ENCODE measurements at places on chromosomes 11 and 22.

GRCh38 chr11:90309693-90310092, 86.8 kb upstream of the CHORDC1 start:
- H3K27me3 ChIP-seq, result no peaks in the 10 kb centered on the region
- no peak for DNase-seq

DNA sequence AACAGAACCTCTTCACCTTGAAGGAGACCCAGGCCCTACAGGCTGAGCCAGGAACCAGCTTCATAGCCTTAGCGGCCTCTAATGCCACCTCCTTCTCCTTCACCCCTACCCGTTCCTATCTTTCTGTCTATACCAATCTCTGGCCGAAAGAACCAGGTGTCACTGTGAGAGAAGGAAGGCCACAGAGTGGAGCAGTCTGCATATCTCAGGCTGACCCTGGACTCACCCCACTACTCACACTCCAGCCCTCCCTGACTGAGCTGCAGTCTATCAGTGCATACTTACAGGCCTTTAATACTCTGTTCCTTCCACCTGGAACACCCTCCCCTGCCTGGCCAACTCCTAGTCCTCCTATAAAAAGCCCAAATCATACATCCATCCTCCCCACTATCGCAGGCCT, 32.7 kb downstream of the ARAP1 start:
- H3K27ac ChIP-seq, result no peak overlapping the region
- H3K4me1 ChIP-seq, result no peaks in the 10 kb centered on the region
- no peaks in the 10 kb centered on the region for H3K27me3 ChIP-seq
- H3K4me3 ChIP-seq, result no peak overlapping the region

DNA sequence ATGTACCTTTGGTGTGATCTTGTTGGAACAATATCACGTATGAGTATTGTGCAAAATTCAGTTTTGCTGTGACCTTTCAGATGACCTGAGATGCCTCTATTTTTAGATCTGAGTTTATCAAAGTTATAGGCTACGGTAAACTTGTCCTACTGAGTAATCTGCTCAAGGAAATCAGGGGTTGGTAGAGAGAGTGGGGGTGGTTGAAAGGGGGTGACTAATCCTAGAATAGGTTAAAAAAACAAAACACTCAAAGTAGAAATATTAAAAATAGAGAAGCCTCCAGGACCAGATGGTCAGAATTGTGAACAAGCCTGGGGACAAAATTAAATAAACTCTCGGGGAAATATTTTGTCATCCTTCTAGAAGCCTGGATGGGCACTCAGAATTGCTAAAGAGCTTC, 59.9 kb upstream of the C11orf87 start:
- H3K4me1 ChIP-seq, result no peaks in the 10 kb centered on the region
- no peaks in the 10 kb centered on the region for H3K36me3 ChIP-seq
- H3K27me3 ChIP-seq, result no peaks in the 10 kb centered on the region
- H3K27ac ChIP-seq, result no peak overlapping the region
- no peak overlapping the region for H3K4me3 ChIP-seq

GRCh38 chr11:88813233-88813915, 252.4 kb downstream of the GRM5 start:
- no peak overlapping the region for H3K4me3 ChIP-seq
- no peak for DNase-seq
- no peaks in the 10 kb centered on the region for H3K27me3 ChIP-seq
- H3K27ac ChIP-seq, result no peak overlapping the region
- H3K36me3 ChIP-seq, result no peaks in the 10 kb centered on the region

DNA sequence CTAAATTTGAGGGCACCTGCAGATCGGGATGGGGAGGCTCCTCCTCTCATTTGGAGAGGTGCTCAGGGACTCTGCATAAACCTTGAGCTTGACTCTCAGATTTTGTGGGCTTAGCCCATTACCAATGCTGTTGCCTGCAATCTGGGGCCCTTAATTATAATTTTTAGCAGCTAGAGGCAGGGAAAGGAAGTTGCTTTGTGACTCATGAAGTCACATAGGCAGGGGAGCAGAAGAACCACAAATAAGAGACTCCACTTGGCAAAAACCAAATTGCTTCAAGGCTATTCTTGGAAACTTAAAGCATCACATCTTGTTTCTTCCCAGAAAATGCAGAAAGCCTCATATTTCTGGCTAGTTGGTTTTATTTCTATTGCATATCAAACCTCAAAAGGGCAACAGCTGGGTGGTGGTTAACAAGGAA, 46.9 kb downstream of the MICAL2 start:
- no peaks in the 10 kb centered on the region for H3K36me3 ChIP-seq
- no peak overlapping the region for H3K4me3 ChIP-seq
- DNase-seq, result no peak
- H3K27ac ChIP-seq, result peak overlapping the region; percentile 98
- H3K4me1 ChIP-seq, result peaks cover 2% of the 10 kb centered on the region

GRCh38 chr22:29470159-29470855, 9.7 kb upstream of the NEFH start:
- H3K27ac ChIP-seq, result no peak overlapping the region
- no peaks in the 10 kb centered on the region for H3K27me3 ChIP-seq
- H3K4me1 ChIP-seq, result no peaks in the 10 kb centered on the region
- no peak overlapping the region for H3K4me3 ChIP-seq

DNA sequence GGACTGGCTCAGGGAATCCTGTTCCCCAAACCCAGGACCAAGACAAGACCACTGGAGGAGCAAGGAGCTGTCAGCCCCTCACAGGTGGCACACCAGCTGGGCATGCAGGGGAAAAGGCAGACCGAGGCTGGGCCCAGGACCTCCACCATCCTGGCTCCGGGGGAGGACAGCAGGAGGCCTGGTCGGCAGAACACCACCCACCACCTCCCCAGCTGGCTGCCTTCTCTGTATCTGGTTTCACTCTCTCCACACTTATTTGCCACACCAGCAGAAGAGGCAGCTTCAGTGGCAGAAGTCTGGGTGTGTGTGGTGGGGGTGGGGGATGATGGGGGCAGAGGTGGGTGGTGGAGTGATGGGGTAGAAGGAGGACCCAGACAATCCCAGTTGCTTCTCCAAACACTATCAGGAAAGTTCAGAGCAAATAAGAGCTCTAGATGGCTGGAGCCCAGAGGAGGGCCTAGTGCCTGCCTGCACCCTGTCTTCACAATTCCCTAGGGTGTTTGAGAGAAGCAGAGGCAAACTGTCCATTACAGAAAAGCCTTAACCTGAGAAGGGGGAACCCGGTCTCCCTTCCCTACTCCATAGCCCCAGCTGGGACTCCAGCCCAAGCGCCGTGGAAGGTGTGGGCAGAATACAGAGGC, 51.9 kb upstream of the CDON start:
- H3K4me1 ChIP-seq, result peaks cover 2% of the 10 kb centered on the region
- peak overlapping the region; percentile 62 for H3K27ac ChIP-seq

DNA sequence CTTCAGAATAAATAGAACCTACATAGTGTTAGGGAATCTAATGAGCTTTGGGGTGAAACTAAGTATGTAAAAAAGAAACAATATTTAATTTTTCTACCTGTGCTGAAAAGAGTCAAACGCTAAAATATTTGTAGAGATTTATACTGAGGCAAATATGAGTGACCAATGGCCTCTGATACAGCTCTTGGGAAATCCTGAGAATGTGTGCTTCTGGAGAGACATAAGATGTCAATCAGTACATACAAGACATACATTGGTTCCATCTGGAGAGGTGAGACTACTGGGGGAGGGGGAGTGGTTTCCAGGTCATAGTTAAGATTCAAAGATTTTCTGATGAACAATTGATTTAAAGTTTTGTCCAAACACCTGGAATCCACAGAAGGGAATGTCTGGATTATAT, 970 bp downstream of the ASRGL1 start:
- H3K36me3 ChIP-seq, result no peaks in the 10 kb centered on the region
- H3K4me1 ChIP-seq, result no peaks in the 10 kb centered on the region
- no peak for DNase-seq
- H3K27ac ChIP-seq, result no peak overlapping the region

- H3K4me3 ChIP-seq, result no peak overlapping the region
- H3K27ac ChIP-seq, result no peak overlapping the region
- H3K4me1 ChIP-seq, result no peaks in the 10 kb centered on the region
- no peaks in the 10 kb centered on the region for H3K36me3 ChIP-seq
- H3K27me3 ChIP-seq, result no peaks in the 10 kb centered on the region
Measured at GRCh38 chr11:111426617-111427016, 47.5 kb upstream of the POU2AF1 start.

GRCh38 chr22:46366327-46366731, 30.8 kb downstream of the TRMU start:
- no peaks in the 10 kb centered on the region for H3K27me3 ChIP-seq
- no peak overlapping the region for H3K4me3 ChIP-seq
- H3K4me1 ChIP-seq, result no peaks in the 10 kb centered on the region
- H3K36me3 ChIP-seq, result no peaks in the 10 kb centered on the region

DNA sequence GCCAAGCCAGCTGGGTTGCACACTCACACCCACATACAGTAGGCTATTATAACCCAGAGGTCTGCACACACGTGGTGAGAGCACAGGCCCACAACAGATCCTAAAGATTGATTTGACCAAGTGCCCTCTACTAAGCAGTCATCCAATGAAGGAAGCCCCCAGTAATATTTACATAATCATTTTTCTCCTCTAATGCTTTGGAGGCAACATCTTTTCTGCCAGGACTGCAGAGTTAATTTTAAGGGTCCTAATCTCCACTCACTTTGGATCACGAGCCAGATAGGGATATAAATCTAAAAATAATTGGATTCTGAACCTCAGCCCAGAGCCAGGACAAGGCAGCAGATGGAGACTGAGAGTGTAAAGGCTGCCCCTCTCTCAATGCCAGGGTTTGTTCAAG, 49.1 kb upstream of the MTNR1B start:
- no peaks in the 10 kb centered on the region for H3K36me3 ChIP-seq
- DNase-seq, result no peak
- H3K4me3 ChIP-seq, result no peak overlapping the region
- no peaks in the 10 kb centered on the region for H3K27me3 ChIP-seq

DNA sequence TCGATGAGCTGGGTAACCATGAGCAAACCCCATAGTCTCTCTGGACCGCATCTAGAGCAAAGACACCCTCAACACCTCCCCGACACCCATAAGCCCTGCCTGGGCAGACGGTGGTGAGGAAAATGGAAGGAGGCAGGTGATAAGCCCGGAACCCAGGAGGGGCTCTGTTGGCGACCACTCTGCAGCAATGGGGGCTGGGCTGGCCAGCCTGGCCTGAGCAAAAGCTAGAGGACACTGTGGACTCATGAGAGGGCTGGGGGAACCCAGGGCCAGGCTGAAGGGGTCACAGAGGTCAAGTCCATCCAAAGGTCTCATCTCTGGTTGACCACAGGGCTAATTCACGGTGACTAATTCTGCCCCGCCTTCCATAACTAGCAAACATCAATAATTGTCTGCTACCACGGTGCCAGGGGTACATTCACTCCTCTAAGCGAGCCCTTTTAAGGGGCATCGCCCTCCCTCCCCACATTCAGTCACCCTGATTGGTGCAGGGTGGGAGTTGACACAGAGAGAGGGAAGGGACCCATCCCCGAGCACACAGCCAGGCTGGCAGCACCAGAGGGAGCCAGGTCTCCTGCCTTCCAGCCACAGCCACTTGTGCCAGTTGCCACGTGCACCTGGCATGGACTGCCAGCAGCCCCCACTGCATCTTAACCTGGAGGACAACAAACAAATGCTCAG, 4.0 kb downstream of the PYGM start:
- no peaks in the 10 kb centered on the region for H3K27me3 ChIP-seq
- H3K36me3 ChIP-seq, result no peaks in the 10 kb centered on the region
- H3K27ac ChIP-seq, result no peak overlapping the region
- H3K4me1 ChIP-seq, result no peaks in the 10 kb centered on the region

- no peaks in the 10 kb centered on the region for H3K36me3 ChIP-seq
- H3K27ac ChIP-seq, result no peak overlapping the region
- H3K4me1 ChIP-seq, result peaks cover 10% of the 10 kb centered on the region
Measured at GRCh38 chr11:36012455-36012854, 68.6 kb downstream of the LDLRAD3 start.

GRCh38 chr22:28175730-28176492, 256.9 kb upstream of the PITPNB start:
- DNase-seq, result no peak
- no peak overlapping the region for H3K4me3 ChIP-seq
- no peak overlapping the region for H3K27ac ChIP-seq
- H3K36me3 ChIP-seq, result no peaks in the 10 kb centered on the region

DNA sequence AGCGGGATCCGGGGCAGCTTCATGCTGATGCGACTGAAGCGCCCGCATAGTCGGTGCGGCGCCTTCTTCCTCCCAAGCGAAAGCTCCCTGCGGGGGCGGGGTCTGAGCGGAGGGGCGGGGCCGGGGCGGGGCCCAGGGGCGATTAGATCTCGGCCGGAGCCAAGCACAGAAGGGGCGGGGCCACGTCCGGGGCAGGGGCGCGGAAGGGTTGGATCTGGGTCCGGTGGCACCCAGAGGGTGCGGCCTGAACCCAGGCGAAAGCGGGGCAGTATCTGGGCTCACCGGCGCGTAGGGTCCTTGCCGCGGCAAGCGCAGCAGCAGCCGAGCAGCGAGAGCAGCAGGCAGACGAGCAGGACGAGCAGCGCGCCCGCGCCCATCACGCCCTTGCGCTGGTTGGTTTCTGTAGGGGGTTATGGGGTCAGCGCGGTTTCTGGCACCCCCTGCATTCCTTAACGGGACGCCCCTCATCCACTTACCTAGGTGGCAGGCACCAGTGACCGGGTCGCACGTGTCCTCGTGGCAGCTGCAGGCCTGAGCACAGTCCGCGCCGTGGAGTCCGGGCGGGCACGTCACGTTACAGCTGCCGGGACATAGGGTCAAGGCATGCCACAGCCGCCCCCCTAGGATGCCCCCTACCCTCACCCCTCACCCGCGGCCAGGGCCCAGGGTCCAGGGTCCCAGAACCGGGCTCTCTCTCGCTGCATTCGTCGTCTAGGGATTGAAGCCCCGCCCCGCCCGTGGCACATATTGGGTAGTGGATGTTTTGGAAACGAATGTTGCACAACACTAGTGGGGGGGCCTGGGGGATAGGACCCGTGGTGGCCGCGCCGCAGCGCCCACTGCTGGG, 8.1 kb downstream of the SCARF2 start:
- peak; percentile 73 for DNase-seq
- peaks cover 2% of the 10 kb centered on the region for H3K36me3 ChIP-seq
- no peaks in the 10 kb centered on the region for H3K4me1 ChIP-seq
- no peak overlapping the region for H3K4me3 ChIP-seq

- no peak for DNase-seq
- H3K27ac ChIP-seq, result peak overlapping the region; percentile 39
- H3K36me3 ChIP-seq, result no peaks in the 10 kb centered on the region
- no peaks in the 10 kb centered on the region for H3K27me3 ChIP-seq
- H3K4me3 ChIP-seq, result peak overlapping the region; percentile 69
- H3K4me1 ChIP-seq, result peaks cover 3% of the 10 kb centered on the region
Measured at GRCh38 chr11:122365610-122366360, 249.8 kb upstream of the BLID start.

DNA sequence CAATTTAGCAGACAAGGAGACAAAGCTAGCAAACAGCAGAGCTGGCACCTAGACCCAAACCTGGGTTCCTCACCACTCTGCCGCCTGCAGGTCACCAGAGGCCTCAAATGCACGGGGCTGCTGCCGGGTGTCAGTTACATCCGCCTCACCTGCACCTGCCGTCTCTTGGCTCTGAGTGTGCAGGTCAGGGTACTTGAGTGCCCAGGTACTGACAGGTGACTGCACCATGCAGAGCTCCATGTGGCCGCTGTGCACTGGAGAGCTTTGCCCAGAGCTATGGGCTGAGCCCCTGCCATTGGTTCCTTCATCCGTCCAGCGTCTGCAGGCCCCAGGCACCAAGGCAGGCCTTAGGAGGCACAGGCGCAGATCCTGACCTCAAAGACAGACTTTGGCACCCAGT, 35.0 kb downstream of the PDGFB start:
- peak; percentile 73 for DNase-seq
- no peak overlapping the region for H3K27ac ChIP-seq
- H3K36me3 ChIP-seq, result no peaks in the 10 kb centered on the region
- H3K4me3 ChIP-seq, result no peak overlapping the region

All from aorta (tissue), 5 donors.